ENCODE measurements at places on chromosomes 6 and 20.

- DNase-seq: no peak
Measured at GRCh38 chr6:33123732-33124524, 48.1 kb downstream of the HLA-DPB1 start.

DNA sequence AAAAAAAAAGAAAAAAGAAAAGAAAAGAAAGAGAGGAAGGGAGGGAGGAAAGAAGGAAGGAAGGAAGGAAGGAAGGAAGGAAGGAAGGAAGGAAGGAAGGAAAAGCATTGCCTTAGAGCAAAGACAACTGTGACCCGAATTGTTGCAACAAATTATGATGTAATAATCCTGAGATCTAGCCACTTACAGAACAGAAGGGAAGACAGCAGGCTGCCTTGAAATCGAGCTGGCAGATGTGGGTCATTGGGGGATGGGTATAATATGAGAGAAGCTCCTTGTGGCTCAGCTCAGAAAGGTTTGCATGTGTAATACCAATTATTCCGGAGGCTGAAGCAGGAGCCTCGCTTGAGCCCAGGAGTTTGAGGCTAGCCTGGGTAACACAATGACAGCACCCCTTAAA, 208.1 kb upstream of the PROKR2 start:
- no peak for DNase-seq

- DNase-seq: no peak
Measured at GRCh38 chr20:21981597-21982344, 276.3 kb downstream of the PAX1 start.

- no peak for DNase-seq
Measured at GRCh38 chr6:68307301-68307700, 327.8 kb upstream of the ADGRB3 start.

DNA sequence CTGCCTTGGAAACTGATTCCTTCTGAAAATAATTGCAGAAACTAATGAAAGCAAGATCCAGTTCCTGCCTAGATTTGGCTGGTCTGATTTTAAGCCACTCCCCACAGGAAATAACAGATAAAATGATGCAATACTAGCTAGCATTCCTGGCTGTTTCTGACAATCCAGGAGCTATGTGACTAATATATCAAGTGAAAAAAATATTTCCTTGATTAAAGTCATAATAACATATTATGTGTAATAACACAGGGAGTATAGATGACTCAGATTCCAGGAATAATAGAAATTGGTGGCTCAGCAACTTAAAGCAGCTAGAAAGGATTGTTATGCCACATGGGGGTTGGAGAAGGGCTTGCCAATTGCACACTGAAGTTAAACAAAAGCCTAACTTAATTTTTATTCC, 182.7 kb upstream of the SALL4 start:
- no peak for DNase-seq

DNA sequence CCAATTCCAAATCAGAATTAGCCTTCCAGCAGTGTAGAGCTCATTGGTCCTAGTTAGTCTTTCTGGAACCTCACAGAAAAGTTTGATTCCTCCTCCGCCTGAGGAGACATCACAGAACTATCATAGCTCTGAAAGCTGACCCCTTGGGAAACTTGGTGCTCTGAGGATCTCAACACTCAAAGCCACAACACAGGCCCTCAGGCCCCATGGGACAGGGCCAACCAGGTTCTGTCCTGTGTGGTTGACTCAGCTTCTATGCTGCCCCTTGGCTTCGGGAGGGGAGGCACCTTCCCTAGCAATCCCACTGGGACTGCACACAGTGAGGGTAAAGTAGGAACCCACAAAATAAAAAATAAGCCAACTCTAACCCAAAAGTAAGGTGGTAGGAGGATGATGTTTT, 237.5 kb upstream of the ECI2 start:
- no peak for DNase-seq

- no peak for DNase-seq
Measured at GRCh38 chr20:9507544-9508239, 6.7 kb upstream of the LAMP5 start.

DNA sequence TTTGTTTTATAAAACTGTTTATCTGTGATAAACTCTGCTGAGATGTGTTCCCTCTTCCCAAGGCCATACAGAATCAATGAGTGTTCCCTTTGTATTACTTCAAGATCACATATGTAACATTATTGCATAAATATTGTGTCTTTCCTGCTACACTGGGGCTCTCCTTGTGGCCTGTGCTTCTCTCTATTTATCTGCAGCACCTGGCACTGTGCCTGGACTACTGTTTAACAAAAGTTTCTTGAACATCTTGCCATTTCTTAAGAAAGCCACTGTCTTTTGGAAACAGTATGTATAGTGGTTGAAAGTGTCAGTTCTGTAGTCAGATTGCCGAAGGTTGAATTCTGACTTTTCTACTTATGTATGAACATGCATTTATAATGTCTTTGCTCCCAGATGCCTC, 169.0 kb upstream of the SCGN start:
- no peak for DNase-seq

DNA sequence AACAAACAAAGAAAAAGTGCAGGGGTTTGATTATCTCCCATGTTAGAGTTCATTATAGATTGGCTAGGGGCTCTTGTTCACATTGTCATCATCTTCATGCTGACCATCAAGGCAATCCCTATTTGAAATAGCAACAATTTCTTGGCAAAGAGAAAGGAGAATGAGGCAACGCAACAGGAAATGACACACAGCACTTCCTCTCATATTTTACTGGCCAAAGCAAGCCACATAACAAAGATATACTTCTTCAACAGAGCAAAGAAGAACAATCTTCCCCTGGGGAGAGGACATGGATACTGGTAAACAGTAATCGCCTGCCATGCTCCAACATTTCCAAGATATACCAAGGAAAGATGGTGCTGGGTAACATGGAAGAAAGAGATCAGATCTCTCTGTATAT, 29.8 kb downstream of the EPM2A start:
- DNase-seq: no peak

- DNase-seq: no peak
Measured at GRCh38 chr6:87767478-87767877, 65.4 kb upstream of the AKIRIN2 start.

DNA sequence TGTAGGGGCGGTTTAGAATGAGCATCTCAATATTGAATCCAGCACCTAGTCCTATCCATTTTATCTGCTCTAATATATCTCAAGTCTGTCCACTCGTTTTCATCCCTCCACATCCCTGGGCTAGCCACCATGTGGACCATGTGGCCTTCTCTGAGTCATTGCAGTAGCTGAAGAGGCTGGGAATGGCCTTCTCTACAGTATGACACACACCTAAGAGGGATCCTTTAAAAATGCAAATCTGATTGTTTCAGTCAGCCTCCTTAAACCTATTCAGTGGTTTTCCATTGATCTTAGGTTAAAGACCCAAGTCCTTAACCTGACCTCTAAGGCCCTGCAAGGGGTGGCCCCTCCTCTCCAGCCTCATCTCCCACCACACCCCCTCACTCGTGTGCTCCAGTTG, 9.4 kb downstream of the RING1 start:
- no peak for DNase-seq

- DNase-seq: no peak
Measured at GRCh38 chr20:19370076-19371075, 157.9 kb downstream of the SLC24A3 start.

DNA sequence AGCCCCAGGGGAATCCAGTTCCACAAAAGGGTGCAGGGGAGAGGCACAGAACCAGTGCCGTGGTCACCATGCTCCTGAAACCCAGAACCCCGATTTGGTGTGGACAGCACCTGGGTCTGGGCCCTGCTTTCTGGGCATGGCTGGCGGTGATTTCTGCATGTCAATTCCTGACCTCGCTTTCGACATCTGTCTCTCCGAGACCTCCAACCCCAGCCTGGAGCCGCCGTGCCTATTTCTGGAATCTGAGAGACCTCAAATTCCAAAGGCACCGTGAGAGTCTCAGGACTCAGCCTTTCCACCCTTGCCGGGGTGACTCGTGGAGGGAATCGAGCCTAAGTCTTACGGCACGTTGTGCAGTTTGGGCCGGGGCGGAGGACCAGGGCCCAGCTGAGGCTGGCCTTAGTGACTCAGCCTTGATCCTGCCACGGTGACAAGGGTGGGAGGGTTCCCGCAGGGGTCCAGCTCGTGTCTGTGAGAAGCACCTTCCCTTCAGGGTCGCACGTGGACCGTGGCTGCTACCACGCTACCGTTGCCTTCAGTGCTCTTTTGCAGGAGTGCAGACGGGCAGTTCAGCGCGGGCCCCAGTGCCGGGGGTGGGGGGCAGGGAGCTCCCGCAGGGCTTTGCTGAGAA, 133.7 kb downstream of the PXDC1 start:
- DNase-seq: no peak

DNA sequence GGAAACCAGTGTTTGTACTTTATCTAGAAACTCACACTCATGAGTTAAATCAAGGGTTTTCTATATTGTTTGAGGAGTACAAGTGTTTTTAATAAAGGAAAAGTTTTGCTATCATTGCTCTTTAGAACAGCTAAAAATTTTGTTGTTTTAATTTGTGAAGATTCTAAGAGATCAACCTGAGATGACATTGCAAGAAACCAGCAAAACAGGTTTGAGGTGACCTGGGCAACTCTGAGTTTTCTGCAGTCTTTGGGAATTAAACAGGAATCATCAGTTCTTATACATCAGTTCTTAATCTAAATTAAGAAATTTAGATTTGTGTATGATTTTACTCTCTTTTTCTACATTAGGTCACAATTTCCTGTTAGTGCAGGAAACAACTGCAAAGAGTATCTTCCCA, 114.5 kb downstream of the JAG1 start:
- no peak for DNase-seq

DNA sequence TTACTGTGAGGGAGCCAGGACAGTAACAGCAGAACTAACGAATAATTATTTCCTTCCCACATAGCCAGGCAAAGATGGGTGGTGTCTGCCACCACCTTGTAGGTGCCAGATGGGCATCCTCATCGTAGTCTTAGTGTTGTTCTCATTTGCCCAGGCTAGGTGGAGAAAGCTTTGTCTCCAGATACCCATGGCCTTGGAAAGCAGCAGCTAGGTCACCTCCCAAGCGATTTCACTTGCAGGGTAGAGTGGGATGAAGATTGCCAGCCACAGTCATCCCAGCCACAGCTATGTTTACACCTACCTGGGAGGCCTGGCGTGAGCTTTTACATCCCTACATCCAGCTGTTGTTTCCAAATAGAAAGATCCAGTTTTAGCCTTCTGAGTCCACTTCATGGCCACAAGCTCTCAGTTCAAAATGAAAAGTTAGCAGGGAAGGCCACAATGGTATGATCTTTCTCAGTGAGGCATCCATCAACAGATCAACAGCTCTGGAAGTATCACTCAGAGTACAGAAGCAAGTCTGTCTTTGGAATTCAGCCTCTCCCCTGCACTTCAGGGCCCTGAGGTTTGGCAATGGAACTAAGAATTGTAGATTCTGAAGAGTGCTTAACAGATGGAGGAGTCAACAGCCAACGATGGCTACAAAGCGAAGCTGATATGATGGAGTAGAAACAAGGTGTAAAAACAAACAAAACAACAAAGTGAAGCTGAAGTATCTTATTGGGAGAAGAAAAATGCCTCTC, 11.0 kb upstream of the SNRPC start:
- no peak for DNase-seq

DNA sequence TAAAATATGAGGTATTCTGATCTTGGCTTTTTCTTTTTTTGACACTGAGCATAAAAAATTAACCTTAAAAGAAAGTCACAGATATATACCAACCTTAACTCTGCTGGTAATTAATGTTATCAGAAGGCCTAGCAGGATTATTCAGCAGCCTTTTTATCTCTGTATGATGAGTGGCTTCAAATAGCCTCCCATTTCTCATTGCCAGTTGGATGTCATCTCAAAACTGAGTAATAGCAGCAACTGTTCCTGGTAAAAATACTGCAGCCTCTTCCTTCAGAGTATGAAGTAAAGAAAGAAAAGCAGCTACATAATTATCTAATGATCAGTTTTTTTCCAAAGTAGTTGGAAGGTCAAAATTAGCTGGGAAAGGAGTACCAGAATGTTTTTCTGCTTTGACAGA, 24.9 kb upstream of the HDGFL1 start:
- DNase-seq: no peak

- DNase-seq: no peak
Measured at GRCh38 chr20:63239431-63239830, 3.7 kb downstream of the BIRC7 start.

DNA sequence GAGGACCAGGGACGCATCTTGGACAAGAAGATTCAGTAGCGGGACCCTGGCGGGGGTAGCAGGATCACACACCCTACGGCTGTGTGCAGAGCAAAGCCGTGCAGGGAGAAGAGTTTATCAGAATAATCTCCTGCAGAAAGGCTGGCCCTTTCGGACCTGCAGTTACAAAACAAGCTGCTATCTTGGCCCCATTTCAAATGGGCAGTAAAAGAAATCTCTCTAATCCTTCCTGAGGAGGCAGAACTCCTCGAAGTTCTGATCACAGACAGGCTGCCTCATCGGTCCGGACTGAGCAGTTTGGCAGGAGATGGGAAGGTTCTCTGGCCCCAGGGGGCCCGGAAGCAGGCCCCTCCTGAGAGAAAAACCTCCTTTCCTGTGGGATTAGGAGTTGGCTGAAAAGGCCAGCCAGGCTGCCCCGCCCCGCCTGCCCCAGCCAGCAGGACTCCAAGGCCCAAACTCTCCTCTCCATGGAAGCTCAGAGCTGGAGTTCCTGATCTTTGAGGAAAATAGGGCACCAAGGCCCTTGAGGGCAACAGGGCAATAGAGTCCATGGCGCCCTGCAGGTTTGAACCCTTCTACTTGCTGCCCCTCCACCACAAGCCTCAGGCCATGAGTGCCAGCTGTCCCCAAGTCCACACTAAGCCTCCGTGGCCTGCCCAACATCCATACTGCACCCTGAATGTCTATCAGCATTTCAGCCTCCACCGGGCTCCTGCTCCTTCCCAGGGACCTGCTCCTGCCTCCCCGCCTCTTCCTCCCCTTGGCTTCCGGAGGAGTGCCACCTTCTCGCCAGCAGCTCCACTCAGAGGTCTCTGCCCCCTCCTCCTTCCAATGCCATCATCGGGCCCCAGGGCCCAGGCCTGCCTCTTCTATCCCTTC, 141.3 kb downstream of the PREX1 start:
- peak; percentile 50 for DNase-seq

DNA sequence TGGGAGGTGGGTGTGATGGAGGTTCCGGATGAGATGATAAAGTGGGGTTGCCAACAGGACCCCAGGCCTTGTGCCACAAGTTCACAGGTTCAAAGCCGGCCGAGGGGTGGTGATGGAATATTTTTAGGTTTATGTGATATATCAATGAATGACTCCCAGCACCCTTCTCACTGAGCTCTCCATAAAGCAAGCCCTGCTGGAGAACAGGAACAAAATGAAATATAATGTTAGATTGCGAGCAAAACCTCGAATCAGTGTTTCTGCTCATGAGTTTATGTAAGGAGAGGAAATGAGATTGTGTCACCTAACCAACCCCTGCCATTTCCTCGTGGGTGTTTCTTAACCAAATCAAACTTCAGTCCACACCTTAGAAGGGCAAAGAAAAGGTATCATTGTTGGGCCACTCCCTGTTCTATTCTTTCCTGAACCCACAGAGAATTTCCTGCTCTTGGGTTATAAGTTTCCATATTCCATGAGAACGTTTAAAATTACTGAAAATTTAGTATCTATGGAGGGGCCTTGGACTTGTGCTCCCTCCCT, 192.2 kb upstream of the EXOC2 start:
- DNase-seq: no peak

GRCh38 chr6:157531169-157531985, 150.4 kb downstream of the ZDHHC14 start:
- no peak for DNase-seq

- DNase-seq: no peak
Measured at GRCh38 chr6:169473663-169474062, 220.0 kb upstream of the THBS2 start.

All from heart left ventricle (tissue), 16 donors.